ENCODE measurements at places on chromosomes 16 and 17.

- DNase-seq = no peak
These were observed 190.8 kb downstream of the SLC39A11 start for GRCh38 chr17:72901657-72902056.

DNA sequence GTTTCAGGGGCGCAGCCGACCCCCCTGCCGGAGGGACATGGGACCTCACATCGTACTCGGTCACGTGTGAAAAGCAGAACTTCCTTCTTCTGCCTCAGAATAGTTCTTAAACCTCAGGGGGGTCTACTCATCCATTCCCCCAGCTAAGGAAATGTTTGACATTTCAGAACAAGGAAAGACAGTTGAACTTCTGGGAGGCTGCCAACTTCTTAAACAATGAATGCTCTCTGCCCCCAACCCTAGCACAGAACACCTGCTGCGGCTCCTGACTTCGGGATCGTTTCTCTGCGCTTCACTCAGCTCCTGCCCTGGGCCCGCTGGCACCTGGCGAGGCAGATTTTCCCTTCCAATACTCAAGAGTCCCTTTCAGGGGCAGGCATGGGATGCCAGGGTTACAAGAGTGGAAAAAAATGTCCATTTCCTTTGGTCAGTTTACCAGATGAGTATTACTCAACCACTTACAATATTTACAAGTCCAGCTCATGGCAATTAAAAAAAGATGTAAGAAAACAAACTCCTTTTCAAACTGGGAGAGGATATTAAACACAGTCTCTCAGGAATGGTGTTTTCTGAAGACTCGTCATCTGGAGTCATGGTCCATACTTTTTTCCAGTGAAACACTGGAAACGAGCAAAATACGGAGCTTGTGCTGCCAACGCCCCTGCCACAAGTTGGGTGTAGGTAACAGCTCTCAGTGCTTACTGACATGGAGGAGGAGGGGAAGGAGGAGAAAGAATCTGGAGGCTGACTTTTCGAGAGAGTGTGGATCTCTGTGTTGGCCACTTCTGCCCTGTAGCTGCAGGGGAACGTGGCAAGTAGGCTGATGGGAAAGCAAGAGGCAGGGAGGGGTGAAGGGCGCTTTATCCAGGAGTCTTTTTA is 235.7 kb downstream of the NTN1 start:
- no peak for DNase-seq

DNA sequence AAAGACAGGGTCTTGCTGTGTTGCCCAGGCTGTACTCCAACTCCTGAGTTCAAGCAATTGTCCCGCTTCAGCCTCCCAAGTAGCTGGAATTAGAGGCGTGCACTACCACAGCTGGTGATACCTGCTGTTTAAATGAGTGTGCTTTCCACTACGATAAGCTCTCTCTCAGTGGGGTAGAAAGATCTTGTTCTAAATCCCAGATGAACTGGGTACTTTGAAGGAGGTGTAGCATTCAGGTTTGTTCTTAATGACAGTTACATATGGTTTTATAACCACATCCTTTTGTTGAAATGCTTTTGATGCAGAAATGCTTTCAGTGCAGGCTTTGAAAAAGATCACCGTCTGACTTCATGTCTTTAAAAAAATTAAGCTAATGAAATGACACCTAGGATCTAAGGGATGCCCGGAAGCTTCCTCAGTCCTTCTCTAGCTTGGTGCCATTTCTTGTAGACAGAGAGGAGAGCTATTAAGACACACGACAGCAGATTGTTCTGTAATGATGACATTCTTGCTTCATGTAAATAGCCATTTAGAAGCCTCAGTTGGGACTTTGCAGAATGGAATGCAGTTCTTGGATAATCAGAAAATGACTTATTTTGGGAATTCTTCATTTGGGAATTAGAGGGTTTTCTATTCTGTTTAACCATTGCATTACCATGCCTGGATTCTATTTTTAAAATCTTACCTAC is 19.5 kb downstream of the PMM2 start:
- DNase-seq = no peak

GRCh38 chr16:1362807-1363206 is 11.1 kb downstream of the GNPTG start:
- DNase-seq = no peak

- DNase-seq = no peak
These were observed 404 bp downstream of the EMC6 start for GRCh38 chr17:3669085-3669347.

GRCh38 chr17:58170622-58171021 is 3.8 kb downstream of the OR4D2 start:
- DNase-seq = no peak
